ENCODE measurements at places on chromosomes 1 and 21. TPM values are rescaled to one million over a fixed set of nuclear protein-coding genes. Genes with fewer than 3 reads are reported as not detected.

DNA sequence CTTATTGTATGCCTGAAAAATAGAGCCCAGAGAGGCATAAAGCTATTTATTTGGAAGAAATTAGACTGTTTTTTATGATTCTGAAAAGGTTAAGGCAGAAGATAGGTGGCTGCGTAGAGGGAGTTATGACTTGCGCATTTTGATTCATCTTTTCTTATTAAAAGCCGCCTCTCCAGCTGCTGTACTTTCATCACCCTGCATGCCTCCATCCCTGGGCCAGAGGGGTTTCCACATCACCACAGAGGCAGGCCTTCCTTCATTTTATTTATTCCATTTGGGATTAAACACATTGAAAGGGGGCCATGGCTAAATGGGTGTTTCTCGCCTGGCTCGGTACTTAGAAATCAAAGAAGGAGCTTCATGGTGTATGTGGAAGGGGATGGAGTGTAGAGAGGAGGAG lies 14.6 kb upstream of the RGS8 start:
- no peaks in the 10 kb centered on the region for H3K36me3 ChIP-seq
- H3K4me1 ChIP-seq, result no peaks in the 10 kb centered on the region
- peaks cover 45% of the 10 kb centered on the region for H3K27me3 ChIP-seq
- DNase-seq, result no peak

DNA sequence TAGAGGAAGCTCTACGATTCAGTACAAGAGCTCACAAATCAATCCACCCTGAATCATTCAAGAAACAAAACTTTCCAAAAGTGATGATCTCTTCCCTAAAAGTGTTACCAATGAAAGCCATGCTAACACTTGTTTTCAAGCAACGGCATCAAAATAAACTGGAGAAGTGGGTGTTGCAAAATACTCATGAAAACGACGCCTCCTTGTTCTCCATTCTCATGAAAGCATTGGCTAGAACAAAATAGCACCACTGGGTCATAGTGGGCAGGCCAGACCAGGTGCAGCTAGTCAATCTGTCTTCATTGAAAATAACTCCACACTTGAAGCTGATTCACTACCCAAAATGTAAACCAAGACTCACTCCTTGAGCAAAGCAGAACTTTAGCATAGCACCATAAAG lies 4.3 kb downstream of the TIAM1 start:
- H3K4me3 ChIP-seq, result no peak overlapping the region
- no peak for DNase-seq
- H3K4me1 ChIP-seq, result peaks cover 50% of the 10 kb centered on the region
- no peak overlapping the region for H3K27ac ChIP-seq

The TARBP1 gene
- total RNA-seq, result 40.0 TPM

- peaks cover 9% of the 10 kb centered on the region for H3K36me3 ChIP-seq
- no peak overlapping the region for H3K27ac ChIP-seq
- H3K4me1 ChIP-seq, result peaks cover 9% of the 10 kb centered on the region
- no peaks in the 10 kb centered on the region for H3K27me3 ChIP-seq
Measured at GRCh38 chr21:34043333-34043732, 30.0 kb upstream of the MRPS6 start.

DNA sequence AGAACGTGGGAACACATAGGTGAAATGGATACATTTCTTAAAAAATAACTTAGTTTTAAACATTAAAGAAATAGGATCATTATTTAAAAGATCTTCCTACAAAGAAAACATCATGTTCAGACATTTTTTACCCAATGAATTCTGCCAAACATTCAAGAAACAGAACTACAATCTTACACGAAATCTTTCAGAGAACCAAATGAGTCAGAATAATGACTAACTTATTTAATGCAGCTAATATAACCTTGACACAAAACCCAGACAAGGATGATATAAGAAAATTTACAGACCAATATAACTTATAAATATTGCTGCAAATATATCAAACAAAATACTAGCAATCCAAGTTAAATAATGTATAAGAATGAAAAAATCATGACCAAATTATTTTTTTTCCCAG lies 220.1 kb upstream of the KCNK2 start:
- DNase-seq, result no peak
- H3K27me3 ChIP-seq, result no peaks in the 10 kb centered on the region
- no peaks in the 10 kb centered on the region for H3K36me3 ChIP-seq
- no peaks in the 10 kb centered on the region for H3K4me1 ChIP-seq
- H3K4me3 ChIP-seq, result no peak overlapping the region

DNA sequence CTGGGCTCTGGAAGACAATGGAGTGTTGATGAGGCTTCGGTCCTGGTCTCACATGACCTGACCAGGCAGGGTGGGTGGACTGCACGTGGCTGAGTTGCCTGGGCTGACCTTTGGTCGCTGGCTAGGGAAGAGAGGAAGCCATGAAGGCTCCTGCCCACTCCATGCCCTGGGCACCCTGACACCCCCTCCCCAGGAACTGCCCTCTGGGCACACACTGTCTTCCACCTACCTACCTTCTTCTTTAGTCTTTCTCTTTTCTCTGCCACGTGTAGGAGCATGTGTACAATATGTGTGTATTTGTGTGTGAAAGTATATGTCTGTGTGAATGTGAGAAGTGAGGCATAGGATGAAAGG lies 15.1 kb downstream of the POU3F1 start:
- H3K4me3 ChIP-seq, result no peak overlapping the region
- no peaks in the 10 kb centered on the region for H3K27me3 ChIP-seq
- H3K36me3 ChIP-seq, result no peaks in the 10 kb centered on the region
- DNase-seq, result no peak

Data from activated CD8-positive, alpha-beta memory T cell treated with anti-CD3 and anti-CD28 coated beads, Interleukin-2, amount 10 ng/mL, durations not matched to agents 7 days and 5 days (primary cell).